SHP77 (cell line): ENCODE measurements at places on chromosomes 2 and 18.
A peak's percentile ranks its signal among the peaks of the same experiment; 100 is the strongest.

DNA sequence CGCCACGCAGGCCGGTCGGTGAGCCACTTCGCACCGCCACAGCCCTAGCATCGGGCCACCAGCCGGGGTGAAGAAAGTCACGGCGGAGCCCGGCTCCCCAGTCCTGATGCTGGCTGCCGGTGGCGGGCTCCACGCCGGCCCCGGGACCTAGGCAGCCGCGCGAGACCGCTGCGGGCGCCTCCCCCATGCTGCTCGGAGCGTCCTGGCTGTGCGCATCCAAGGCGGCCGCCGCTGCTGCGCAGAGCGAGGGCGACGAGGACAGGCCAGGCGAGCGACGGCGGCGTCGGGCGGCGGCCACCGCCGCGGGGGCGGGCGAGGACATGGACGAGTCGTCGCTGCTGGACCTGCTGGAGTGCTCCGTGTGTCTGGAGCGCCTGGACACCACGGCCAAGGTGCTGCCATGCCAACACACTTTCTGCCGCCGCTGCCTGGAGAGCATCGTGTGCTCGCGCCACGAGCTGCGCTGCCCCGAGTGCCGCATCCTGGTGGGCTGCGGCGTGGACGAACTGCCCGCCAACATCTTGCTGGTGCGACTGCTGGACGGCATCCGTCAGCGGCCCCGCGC is 433 bp downstream of the SH3RF3 start:
- no peak for DNase-seq

DNA sequence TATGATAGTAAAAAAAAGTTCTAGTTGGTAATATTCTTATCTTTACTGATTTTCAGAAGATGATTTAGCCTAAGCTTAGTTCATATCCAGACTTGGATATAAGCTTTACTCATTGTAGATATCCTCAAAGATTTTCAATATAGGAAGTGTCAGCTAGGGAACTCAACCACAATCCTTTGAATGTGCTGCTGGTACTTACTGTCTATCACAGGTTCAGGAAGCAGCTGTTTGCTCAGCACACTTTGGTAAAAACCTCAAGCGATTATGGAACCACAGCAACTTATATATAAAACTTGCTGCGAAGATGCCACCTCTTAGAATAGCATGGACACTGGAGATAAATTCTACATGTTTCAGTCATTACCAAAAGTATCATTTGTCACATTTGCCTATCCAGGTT is 60.1 kb upstream of the TNFRSF11A start:
- no peak for DNase-seq

GRCh38 chr18:64807560-64807959 is 658.7 kb upstream of the LINC00305 start:
- no peak for DNase-seq

DNA sequence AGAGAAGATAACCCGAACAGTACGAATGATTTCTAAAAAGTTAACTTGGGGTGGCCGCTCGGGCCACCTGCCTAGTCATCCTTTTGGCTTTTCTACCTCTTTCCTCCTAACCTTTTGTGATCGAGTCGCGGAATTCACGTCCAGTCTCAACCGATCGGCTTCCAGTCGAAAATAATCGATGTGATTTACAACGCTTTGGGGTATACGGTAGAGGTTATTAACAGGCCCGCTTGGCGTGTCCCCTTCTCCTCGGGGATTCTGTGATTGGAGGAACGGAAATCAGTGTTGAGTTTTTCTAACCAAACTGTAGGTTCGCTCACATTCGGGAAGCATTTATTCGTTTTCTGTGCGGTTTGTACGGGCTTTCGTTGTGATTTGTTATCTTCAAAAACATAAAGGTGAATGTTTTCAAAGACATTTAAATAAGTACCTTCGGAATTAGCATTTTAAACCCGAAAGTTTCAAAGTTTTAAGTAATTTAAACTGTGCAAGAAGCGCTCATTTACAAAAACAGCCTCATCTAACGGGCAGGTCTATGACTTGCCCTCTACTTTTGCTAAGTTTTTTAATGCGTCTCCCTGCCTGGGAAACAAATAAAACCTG is 588 bp upstream of the FOXI3 start:
- DNase-seq: no peak

DNA sequence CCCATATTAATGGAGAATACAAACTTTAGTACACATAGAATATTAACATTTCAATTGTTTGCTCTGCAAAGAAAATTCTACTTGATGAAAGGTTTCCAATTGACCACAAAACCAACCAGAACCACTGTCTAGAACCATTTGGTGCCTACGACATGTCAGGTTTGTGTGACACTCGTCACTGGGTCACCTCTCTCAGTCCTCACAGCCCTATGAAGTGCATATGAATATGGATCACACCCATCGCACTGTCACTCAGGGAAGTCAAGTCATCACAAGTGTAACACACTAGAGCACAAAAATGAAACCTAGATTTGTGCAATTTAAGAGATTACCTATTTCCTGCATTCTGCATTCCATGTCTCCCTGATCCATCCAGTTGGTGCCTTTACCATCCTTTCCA is 43.7 kb downstream of the PTPN2 start:
- no peak for DNase-seq

GRCh38 chr2:41151746-41152145 is 699.9 kb upstream of the SLC8A1 start:
- no peak for DNase-seq

DNA sequence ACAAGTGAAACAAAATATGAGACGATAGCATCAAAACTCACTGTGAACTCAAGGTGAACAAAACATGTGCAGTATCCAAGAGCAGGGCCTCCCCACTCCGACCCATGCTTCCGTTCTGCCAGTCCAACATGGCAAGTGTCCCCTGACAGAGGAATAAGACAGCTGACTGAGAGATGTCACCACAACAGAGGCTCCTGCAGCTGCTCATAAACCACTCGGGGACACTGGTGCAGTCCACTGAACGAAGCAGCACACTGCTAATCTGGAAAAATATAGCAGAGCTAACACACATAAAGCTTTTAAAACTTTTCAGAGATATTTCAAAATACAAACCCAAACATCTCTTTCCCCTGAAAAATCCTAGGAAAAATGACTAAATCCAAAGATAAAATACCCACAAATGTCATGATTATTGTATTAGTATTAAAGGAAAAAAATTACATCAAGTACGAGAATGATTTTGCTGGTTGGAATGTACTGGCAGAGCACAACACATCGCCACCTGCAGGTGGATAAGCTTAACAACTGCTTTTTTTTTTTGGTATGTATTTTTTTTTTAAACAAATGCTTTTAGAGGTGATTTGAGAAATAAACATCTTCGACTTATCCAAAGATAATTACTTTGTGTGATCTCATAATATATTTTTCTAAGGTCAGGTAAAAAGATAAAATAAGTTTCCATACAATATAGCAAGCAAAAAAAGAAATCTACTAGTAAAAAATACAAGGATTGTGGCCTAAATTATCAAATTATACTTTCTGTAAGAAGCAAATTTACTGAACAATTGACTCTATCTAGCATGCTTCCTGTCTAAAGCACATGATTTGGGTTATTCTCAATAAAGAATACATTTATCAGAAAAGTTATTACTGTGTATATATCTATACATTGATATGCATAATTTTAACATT is 18.6 kb downstream of the THADA start:
- DNase-seq: peak; percentile 9

- no peak for DNase-seq
These were observed 47.7 kb upstream of the TRIB2 start for GRCh38 chr2:12669036-12669435.

GRCh38 chr18:55787536-55788073 is 199.6 kb upstream of the TCF4 start:
- no peak for DNase-seq
